NCI-H524 treated with DMSO at 0.1 percent for 48 hours (cell line): ENCODE measurements at places on chromosomes 11 and 22.

GRCh38 chr11:85886089-85887056, 31.2 kb downstream of the CCDC83 start:
- DNase-seq = no peak

DNA sequence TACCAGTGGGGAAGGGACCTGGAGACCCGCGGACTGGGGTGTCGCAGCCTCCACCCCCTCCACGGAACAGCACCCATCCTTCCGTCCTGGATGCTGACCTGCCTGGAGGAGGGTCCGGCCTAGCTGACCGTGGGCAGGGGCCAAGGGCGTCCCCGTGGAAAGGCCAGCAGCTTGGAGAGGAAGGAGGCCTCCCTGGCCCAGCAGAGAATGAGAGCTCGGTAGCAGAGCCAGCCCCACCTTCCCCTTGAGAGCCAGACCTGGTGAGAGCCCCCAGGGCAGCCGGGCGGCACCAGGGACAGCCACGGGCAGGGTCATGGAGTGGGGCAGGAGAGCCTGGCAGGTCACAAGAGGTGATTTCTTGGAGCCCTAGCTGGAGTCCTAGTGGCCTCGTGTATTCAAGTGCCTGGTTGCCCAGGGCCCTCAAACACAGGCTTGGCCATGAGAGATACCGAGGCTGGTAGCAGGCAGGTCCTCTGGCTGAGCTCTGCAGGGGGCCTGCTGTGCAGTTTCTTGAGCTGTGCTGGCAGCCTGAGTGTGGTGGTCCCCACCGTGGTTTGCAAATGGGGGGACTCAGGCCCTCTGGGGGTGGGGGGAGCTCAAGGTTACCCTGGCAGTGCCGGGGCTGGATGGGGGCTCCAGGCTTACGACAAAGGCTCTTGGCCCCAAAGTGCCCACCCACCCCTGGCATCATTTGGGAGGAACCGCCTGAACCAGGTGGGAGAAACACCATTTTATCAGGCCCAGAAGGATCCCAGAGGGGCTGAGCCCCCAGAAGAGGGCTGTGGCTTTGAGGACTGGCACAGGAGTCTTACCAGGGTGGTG, 7.6 kb downstream of the TSPAN32 start:
- no peak for DNase-seq

- DNase-seq = peak; percentile 92
Measured at GRCh38 chr22:35209203-35209602, 48.1 kb upstream of the HMGXB4 start.

- DNase-seq = no peak
Measured at GRCh38 chr11:120675171-120675570, 163.6 kb downstream of the GRIK4 start.

DNA sequence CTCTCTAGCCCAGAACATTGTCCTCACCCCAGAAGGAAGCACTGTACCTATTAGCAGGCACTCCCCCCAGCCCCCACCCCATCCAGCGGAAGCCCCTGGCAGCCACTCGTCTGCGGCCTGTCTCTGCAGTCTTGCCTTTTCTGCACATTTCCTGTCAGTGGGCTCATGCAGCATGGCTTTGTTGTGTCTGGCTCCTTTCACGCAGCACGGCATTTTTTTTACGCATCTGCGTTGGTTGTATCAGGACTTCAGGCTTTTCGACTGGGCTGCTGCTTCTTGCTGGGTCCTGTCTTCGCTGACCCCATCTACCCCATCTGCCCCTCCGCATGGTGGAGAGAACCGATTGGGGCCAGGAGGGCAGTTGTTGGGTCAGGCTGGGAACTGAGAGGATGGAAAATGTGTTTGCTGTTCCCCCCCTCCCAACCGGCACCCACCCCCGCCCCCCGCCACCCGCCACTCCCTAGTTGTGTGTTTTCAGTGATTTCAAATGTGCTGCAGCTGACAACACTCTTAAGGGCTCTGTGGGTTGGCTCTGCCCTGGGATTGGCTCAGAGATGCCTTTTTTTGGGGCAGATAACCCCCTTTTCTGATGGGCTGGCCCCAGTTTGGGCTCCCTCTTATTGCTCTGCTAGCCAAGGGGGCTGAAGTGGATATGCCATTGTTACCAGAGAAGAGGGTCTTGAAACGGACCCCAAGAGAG, 110.0 kb downstream of the KIAA1671 start:
- DNase-seq = no peak

DNA sequence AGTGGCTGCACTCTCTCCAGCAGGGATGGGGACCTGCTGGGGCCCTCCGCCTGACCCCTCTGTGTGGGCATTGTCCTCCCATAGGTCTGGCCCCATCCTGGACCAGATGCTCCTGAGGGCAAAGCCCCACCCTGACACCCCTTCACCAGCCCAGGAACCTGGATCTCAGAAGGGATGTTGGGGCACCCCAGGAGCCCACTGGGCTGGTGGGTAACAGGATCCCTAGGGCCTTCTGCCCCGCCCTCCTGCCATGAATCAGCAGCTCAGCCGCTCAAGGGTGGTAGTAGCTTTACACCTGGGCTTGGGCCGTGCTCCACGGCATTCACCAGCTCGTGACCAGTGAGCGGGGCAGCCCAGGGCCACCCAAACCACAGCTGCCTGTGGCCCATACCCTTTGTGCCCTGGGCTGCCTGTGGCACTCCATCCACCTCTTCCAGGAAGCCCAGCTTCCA, 1.0 kb upstream of the MAPK12 start:
- no peak for DNase-seq

DNA sequence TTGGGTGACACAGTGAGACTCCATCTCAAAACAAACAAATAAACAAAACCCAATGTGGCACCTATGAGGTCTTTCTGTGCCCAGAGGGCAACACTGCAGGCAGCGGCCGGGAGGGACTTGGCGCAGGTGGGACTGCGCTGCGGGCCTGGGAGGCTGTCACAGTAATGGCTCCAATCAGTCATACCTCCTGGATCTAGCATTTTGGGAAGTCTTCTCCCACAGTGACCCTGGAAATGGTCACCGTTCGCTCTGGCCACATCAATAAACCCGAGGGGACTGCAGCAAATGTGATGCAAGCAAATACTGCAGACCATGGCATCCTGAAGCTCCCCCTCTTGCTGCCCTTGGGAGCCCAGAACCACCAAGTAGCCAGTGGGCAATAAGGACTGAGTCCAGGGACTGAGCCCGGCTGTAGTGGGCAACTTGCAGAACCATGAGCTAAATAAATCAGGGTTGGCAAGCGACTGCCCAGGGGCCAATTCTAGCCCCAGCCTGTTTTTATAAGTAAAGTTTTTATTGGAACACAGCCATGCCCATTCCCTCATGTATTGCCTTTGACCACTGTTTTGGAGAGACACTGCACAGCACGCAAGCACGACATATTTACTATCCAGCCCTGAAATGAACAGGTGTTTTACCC, 15.4 kb downstream of the SHANK2 start:
- no peak for DNase-seq

GRCh38 chr22:24845041-24845898, 39.3 kb downstream of the SGSM1 start:
- DNase-seq = no peak

- no peak for DNase-seq
Measured at GRCh38 chr22:36306227-36306626, 53.3 kb downstream of the APOL1 start.

GRCh38 chr11:118552341-118552740, 13.4 kb downstream of the IFT46 start:
- DNase-seq = no peak

GRCh38 chr11:77752516-77752915, 68.0 kb downstream of the RSF1 start:
- no peak for DNase-seq

GRCh38 chr11:2923446-2924375, 5.5 kb downstream of the PHLDA2 start:
- no peak for DNase-seq

DNA sequence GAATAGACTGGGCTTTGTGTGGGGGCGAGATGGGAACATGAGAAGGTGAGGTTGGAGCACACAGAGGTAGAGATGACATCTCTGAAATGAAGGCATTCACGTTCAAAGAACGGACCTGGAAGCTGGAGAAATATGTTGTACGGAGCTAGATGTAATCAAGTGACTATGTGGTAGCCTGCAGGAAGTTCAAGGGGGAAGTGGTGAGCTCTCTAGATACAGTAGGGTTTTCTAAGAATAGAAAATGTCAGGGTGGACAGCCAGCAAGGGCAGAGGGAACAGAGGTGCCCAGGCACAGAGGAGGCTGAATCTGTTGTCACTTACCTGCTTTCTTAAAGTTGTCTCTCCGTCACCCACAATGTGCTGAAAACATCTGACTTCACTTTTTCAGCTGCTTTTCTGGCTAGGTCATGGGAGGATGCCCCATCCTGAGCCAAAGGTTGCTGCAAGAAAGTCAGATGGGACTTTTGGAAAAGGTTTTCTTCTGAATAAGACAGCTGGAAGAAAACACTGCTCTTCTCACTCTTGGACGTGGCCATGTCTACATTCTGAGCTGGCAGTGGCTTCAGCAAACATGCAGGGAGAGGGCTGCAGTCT, 171.5 kb upstream of the B3GAT1 start:
- DNase-seq = no peak

- no peak for DNase-seq
Measured at GRCh38 chr11:22581354-22582150, 44.1 kb downstream of the FANCF start.

DNA sequence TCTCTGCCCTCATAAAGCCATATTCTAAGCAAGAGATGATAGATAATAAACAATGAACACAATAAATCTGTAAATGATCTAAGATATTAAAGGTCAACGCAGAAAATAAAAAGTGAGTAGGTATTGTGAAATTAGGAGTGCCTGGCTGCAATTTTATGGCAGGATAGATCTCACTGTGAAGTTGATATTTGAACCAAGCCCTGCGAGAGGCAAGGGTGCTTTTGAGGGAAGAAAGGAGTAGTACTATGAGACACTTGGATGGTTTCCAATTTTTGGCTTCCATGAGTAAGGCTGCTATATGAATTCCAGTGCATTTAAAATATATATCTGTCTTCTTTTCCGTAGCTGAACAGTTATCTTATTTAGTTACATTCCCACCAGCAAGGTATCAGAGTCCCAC, 720.0 kb upstream of the CNTN5 start:
- no peak for DNase-seq

GRCh38 chr11:68116126-68116525, 5.1 kb downstream of the CHKA start:
- no peak for DNase-seq

DNA sequence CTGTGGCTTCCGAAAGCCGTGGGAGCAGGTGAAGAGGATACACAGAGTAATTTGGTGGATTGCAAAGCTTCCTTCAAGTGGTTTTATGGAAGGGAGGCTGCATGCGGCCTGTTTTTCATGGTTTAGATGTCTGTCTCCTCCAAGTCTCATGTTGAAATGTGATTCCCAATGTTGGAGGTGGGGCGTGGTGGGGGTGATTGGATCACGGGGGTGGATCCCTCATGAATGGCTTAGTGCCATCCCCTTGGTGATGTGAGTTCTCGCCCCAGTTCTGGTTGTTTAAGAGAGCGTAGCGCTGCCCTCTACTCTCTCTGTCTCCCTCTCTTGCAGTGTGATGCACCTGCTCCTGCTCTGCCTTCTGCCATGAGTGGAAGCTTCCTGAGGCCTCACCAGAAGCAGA, 247.8 kb upstream of the B3GAT1 start:
- DNase-seq = no peak

- no peak for DNase-seq
Measured at GRCh38 chr22:42813501-42813900, 43.6 kb downstream of the ARFGAP3 start.

DNA sequence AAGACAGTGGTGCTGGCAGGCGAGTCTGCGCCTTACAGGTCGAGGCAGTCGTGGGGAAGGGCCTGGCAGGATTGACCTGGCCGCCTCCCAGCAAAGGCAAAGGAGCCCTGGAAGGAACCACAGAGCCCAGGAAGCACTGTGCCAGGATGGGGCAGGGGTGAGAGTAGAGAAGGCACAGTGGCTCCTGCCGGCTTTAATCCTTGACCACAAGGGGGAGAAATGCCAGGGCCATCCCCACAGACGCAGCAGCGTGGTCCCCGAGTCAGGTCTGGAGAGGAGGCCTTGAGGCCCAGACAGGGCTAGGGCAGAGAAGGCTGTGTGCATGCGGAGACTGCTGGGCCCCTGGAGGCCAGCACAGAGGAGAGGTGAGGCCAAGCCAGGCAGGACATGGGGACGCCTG, 9.9 kb upstream of the NDUFS8 start:
- DNase-seq = no peak

GRCh38 chr11:119634301-119634700, 94.7 kb downstream of the NECTIN1 start:
- no peak for DNase-seq

DNA sequence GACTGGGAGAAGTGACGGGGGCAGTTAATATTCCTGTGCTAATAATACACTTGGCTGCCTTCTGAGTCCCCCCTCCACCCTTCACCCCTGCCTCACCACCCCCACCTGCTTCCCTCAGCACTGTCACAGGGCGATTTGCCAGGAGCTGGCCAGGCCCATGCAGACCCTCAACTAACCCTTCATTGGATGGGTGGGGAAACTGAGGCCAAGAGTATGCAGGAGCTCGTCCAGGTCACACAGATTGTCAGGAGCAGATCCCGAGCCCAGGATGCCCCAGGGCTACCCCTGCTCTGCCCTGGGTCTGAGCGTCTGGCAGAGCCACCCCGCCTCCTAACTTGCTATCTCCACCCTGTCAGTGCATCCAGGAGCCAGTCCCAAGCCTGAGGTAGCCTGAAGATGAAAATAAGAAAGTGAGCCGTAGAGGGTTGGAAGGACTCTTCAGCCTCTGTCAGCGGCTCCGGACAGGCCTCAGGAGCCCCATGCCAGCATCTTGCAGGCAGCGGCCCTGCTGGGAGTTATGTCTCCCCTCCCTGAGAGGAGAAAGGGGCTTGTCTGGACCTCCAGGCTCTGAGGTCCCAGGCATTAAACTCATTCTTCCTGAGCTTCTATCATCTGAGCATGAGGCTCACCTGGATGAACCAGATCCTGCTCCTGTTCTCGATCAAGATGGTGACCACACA, 6.2 kb downstream of the TPBGL start:
- no peak for DNase-seq

GRCh38 chr11:132541794-132542193, 990.5 kb downstream of the OPCML start:
- DNase-seq = no peak

DNA sequence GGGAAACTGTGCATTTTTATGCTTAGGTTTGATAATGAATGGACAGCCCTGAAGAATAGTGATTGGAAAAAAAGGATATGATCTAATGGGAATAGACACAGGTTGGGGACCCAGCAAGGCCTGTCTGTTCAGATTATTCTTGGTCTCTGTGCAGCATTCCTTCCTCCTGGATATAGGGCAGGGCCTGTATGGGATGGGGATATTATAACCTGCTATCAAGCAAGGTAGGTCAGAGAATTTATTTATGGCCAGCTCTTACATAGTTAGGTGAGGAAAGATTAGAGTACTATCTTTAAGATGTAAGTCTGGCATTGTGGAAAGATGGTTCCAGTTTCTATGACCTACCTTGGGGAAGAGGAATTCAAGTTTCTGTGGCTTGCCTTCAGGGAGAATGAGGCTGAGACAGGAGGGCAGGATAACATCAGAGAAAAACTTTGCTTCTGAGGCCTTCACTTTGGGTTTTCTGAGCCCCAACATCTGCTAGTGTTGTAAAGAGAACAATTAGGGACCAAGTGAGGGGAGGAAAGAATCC, 8.5 kb upstream of the BIRC2 start:
- DNase-seq = no peak

- no peak for DNase-seq
Measured at GRCh38 chr22:41146573-41146972, 54.2 kb downstream of the EP300 start.

- DNase-seq = no peak
Measured at GRCh38 chr11:1830322-1831223, 4.2 kb upstream of the SYT8 start.
